ENCODE measurements at places on chromosomes 4 and X.

GRCh38 chr4:17489721-17490120, 22.2 kb downstream of the QDPR start:
- DNase-seq, result no peak

- DNase-seq, result no peak
Observed at GRCh38 chrX:133550665-133551485, 135.6 kb upstream of the GPC4 start.

- no peak for DNase-seq
Observed at GRCh38 chrX:136228839-136229207, 22.4 kb downstream of the MAP7D3 start.

DNA sequence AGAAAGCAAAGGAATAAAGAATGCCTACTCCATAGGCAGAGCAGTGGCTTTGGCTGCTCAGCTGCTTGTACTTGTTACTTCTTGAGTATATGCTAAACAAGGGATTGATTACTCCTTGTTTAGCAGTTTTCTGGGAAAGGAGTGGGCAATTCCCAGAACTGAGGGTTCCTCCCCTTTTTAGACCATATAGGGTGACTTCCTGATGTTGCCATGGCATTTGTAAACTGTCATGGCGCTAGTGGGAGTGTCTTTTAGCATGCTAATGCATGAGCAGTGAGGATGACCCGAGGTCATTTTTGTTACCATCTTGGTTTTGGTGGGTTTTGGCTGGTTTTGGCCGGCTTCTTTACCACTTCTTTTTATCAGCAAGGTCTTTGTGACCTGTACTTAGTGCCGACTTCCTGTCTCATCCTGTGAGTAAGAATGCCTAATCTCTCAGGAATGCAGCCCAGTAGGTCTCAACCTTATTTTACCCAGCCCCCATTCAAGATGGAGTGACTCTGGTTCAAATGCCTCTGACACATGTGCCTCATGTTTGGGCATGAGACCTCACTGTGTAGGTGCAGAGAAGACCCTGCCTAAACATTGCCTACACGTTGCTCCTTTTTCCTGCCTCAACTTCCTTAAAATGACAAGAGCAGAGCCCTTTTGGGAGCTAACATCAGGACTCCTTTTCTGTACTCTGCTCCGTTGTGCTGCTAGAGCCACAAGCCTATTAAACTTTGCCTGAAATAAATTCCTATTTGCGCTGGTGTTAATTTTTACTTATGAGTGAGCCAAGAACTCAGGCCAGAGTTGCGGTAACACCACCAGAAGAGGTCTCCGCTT, 21.0 kb upstream of the UBA6 start:
- no peak for DNase-seq

- DNase-seq, result no peak
Observed at GRCh38 chr4:147311956-147312355, 168.9 kb upstream of the EDNRA start.

GRCh38 chr4:84158670-84159069, 340.4 kb downstream of the NKX6-1 start:
- no peak for DNase-seq

DNA sequence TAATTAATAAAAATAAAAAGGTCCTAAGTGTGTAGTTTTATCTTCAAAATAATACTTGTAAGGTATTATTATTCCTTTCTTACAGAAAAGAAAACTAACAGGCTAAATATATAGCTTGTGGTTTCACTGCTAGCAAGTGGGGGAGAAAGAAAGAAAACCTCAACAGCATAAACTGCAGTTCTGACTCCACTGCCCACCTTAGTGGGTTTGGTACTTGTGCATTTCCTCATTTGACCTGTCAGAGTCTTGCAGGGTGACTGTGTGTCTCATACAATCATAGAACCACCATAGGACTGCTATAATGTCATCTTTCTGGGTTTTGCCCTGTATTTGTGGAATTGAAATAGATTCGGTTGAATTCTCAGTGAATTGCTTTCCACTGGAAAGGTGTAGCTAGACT, 94.7 kb upstream of the PUDP start:
- no peak for DNase-seq

- no peak for DNase-seq
Observed at GRCh38 chrX:19824603-19825002, 62.8 kb downstream of the SH3KBP1 start.

DNA sequence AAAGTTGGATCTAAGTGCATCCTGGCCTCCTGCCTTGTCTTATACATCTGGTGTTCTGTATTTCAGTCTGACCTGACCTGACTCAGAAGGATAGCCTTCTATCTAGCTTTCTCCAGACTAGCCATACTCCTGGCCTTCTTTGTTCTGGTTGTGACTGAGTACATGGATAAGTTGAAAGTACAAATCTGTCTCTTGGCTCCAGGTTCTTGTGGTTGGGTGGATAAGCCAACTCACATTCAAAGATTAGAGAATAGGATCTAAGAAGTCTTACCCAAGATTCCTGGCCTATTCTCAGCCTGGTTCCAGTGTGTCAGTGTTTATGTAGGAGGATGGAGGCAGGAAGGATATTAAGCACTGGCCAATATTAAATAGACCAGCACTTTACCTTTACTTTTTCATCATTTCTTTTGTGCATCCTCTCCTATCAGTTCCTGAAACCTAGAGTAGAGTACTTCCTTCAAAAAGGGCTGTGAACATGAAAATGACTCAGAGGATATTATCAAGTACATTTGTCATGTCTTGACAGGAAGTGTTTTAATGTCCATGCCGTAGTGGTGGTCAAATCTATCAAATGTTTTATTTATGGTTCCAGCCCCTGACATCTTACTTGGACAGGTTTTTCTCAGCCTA, 123.5 kb downstream of the IL15 start:
- DNase-seq, result no peak

GRCh38 chr4:129233691-129234090, 137.7 kb downstream of the C4orf33 start:
- DNase-seq, result no peak

- no peak for DNase-seq
Observed at GRCh38 chr4:26272654-26273615, 47.9 kb upstream of the RBPJ start.

- DNase-seq, result no peak
Observed at GRCh38 chr4:47640911-47641310, 155.8 kb downstream of the ATP10D start.

- no peak for DNase-seq
Observed at GRCh38 chrX:57379296-57379695, 92.8 kb downstream of the FAAH2 start.

DNA sequence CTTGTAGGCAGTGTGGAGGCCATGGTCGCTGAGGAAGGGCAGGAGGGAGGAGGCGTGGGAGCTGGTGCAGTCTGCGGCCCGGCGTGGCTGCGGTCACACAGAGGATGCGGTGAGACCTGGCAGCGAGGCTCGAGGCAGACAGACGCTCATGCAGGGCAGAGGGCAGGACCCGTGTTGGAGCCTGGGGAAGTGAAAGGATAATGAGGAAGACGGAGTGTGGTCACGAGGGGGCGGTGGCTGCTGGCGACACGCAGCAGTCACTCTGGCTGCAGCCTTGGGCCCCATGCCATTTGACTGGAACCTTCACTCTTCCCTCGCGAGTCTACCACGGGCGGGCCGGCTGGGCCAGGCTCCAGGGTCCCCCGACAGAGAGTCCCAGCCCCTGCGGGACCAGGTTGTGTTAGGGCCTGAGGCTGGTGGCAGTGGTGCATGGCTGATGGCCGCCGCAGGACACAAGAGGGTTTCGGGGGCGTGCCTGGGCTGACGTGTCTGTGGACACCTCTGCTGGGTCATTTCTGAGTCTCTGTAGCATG, 68.8 kb upstream of the HGFAC start:
- DNase-seq, result peak; percentile 77

DNA sequence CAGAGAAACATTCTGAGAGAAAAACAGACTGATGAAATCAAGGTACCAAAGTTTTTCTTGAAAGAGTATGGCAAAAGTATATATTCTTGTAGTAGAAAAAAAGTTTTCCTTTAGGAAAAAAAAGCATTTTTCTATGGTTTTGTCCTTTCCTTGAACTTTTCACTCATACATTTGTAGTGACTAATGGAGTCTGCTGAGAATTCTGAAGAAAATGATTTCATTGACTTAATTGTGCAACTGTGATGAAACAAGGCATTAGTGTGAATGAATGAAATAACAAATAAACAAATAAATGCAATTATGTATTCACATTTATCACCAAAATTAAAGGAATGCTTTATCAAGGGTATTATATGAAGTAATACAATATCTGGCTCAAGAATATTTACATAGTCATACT, 5.7 kb downstream of the CSN1S1 start:
- DNase-seq, result no peak

DNA sequence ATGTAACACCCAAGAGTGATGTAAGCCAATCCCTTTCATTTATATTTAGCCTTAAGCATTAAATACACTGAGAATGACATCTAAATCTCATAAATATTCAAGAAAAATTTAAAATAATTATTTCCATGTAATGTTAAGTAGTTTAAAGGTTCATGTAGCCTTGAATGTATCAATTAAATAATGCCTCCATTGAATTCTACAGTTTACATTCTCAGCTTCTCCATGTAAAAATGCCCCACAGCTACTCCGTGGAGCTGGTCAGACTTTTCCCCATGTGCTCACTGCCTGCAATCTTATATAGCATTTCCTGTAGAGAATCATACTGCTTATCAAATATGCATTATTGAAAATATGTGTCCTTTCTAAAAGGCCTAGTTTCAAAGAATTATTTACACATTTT, 25.4 kb downstream of the AP1S2 start:
- no peak for DNase-seq

DNA sequence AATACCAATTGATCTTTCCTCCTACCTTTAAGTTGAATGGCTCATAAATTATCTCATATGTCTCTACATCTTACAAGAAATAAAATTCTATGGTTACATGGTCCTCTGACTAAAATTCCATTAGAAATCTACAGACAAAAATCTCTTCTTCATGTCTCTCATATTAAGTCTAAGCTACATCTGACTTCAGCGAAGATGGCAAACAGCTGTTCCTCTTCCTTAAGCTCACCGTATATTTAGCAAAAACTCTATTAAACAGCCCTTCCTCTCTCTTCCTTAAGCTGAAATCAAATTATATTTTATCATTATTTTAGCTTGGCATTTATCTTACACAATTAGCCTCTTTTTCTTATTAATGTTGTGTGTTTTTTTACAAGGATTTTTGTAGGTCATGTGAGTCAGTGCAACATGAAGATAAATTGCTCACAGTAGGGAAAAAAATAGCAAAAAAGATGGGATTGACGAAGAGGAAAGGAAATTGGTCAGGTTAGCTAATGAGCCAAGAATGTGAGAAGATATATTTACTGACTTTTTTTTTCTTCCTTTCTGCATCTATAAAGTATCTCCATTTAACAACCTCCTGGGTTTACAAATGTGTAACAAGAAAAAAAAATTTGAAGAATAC, 2412.8 kb downstream of the ARAP2 start:
- DNase-seq, result no peak

DNA sequence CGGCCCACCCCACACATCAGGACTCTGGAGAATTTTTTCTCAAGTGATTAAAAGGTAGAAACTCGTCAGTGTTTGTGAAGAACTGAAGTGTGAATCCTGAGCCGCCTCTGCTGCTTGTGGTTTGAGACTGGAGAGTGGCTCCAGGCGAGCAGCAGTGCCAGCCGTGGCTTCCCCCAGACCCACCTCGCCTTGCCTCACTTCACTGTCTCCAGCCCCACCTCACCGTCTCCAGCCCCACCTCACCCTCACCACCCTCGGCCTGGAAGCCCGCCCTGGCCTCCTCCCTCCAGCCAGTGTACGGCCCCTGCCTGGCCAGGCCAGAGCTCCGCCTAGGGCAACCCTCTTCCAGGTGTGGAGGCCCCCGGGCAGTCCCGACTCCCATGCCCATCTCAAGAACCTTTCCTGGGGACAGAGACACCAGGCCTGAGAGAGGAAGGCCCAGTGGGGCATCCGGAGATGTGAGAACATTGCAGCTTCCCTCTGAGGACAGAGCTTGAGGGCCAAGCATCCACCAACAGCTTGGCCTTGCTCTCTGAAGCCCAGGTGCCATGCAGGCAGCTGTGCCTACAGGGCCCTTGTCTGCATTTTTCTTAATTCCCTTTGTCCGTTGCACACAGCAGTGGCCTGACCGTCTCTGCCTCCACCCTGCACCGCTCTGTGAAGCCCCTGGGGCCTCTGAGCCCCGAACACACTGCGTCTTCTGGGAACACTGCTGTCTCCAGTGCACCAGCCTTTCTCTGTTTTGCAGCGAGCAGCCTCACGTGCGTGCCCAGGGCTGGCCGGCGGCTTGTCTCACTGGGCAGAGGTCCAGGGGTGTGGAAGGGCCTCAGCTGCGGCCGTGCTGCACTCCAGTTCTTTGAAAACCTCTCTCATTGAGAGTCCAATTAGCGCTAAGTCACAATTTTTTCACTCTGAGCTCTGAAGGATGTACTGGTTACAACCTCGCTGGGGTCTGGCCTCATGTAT, 13.8 kb downstream of the SH3BP2 start:
- DNase-seq, result peak; percentile 86

DNA sequence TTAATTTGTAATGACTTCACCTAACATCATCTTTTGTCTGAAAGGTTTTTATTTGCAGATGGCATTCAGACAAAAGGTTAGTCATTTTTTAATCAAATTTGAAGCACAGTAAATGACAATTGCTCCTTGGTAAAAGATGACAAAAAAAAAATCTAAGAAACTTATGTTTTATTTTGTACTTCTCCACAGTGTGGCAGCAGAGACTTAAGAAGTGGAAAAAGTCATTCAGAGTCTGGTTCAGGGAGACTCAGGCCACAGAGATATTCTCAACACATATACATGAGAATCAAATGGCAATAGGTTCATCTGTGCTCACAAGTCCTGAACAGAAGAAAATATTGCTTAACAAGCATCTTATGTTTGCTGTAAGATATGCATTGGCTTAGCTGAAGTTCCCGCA, 436.2 kb downstream of the KCNIP4 start:
- no peak for DNase-seq

GRCh38 chr4:157887316-157887715, 285.5 kb downstream of the GASK1B start:
- DNase-seq, result no peak

- no peak for DNase-seq
Observed at GRCh38 chr4:169899295-169899694, 126.9 kb downstream of the MFAP3L start.

GRCh38 chr4:136713140-136713539, 819.2 kb downstream of the PCDH18 start:
- DNase-seq, result no peak

DNA sequence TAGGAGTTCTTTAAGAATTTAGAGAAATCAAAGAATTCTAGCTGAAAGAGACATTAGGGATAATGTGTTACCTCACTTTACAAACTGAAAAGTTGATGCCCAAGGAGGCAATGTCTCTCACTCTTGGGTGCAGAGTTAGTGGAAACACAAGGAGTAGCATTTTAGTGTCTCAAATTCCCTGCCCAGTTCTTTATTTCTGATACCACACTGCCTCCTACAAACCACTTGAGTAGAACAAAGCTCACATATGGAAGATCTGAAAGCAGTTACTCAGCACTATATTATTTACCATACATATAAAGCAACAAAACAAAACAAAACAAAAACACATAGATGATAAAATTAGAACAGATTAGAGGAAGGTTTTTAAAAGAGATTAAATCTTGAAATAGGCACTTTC, 124.2 kb downstream of the REELD1 start:
- no peak for DNase-seq

- no peak for DNase-seq
Observed at GRCh38 chrX:121655276-121655675, 607.9 kb downstream of the GLUD2 start.

Measured in left ventricle myocardium superior (tissue), 1 donor.